ENCODE measurements at places on chromosomes 3 and 15. TPM values are rescaled to one million over a fixed set of nuclear protein-coding genes. Genes with fewer than 3 reads are reported as not detected.

The DNAH12 gene
- under 0.01 TPM for total RNA-seq

The ALDH1L1 gene
- 21.5 TPM for total RNA-seq

The CATSPER2 gene
- 1.4 TPM for total RNA-seq

The RLBP1 gene
- total RNA-seq = 0.28 TPM

The POLQ gene
- 1.0 TPM for total RNA-seq

The SLC9A9 gene
- total RNA-seq = 8.9 TPM
